Ecto neural progenitor cell (in vitro differentiated cells): ENCODE measurements at places on chromosomes 4 and X.

DNA sequence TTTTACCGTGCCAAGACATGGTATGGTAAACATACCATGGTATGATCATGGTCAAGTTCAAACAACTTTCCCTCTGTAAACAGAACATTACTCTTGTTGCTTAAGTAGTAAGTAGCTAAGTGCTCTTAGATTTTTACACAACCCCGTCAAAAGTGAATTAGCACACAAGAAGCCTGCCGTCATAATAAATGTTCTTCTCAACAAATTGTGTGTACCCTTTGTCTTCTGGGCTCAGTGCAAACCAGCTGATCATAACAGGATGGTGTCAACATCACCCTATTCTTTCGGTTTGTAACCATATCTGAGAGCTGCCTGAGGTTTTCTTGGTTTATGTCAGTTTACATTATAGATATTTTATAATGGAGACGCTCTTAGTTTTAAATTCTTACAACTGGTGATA lies 28.8 kb downstream of the MSL3 start:
- DNase-seq, result no peak

DNA sequence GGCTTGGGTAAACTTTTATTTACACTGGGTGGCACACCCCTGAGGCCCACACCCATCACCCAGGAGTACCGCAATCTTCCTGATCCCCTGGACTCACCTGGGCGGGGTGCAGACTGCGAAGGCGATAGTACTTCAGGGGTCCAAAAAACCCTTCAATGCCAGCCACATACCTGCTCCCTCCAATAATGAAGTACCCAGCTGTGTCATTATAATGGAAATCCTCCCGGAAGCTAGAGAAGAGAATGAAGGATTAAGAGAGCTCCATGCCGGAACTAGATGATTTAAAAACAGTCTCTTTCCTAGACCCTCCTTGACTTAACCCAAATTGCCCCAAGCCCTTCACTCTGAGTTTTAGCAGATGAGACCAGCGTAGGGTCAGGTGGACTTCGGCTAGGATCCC lies 40.9 kb downstream of the SEL1L3 start:
- no peak for DNase-seq

- no peak for DNase-seq
Observed at GRCh38 chrX:40843643-40844042, 108.3 kb upstream of the MED14 start.

- no peak for DNase-seq
Observed at GRCh38 chrX:19785647-19786046, 101.8 kb downstream of the SH3KBP1 start.

- no peak for DNase-seq
Observed at GRCh38 chr4:151417766-151418376, 8.9 kb downstream of the FHIP1A start.

DNA sequence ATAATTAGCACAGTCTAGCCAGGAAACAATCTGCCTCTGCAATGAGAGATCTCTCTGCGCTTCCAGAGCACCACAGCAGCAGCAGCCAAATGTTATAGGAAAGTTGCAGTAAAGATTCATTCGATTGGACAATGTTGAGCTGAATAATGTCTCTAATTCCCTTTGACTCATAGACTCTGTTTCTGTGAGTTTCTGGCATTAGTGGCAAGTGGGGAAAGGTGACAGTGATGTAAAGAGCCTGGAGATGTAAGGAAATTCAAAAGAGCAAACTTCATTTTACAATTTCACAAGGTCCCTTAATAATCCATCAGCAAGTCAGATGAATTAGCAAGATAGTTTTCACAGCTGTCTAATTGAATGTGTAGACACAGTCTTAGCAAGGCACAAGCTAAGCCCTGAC lies 184.4 kb downstream of the VEGFC start:
- DNase-seq, result no peak

DNA sequence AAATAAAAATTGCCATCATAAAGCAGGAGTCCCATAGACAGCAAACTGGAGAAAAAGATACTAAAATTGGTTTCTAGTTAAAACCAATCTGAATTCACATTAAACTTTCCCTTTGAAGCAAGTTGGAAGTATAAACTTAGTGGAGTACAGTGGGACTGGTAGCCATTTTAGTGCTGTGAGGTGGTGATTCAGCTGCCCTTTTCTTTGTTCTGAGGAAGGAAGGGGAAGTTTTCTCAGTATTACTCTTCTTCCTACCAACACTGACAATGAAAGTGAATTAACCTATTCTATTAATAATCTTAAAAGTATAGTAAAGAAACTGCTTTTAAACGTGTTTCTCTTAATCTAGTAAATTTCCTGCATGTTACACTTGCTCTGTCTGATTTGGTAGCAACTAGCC lies 36.7 kb downstream of the SLC9A6 start:
- no peak for DNase-seq

DNA sequence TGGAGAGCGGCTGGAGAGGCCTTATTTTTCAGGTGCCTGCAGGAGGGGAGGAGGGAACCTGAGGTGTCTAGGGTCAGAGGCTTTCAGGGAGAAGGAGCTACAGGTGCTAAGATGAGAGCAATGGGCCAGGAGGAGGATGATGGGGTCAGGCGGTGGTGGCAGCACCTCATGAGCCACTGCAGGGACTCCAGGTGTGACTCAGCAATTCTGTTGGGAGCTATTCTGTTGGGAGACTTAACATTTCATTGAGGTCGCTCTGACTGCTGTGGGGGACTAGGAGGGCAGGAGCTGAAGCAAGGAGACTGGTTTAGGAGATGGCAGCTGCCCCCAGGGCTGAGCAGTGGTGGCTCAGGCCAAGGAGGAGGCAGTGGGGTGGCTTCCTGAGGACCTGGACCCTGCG lies 65.0 kb downstream of the CLDN34 start:
- no peak for DNase-seq

- DNase-seq, result no peak
Observed at GRCh38 chr4:152243896-152244595, 291.8 kb downstream of the FBXW7 start.
